Activated T-cell treated with anti-CD3 and anti-CD28 coated beads, Interleukin-2, amount 50 U/mL, for 1 hour (primary cell): ENCODE measurements at places on chromosomes 6 and 20.

DNA sequence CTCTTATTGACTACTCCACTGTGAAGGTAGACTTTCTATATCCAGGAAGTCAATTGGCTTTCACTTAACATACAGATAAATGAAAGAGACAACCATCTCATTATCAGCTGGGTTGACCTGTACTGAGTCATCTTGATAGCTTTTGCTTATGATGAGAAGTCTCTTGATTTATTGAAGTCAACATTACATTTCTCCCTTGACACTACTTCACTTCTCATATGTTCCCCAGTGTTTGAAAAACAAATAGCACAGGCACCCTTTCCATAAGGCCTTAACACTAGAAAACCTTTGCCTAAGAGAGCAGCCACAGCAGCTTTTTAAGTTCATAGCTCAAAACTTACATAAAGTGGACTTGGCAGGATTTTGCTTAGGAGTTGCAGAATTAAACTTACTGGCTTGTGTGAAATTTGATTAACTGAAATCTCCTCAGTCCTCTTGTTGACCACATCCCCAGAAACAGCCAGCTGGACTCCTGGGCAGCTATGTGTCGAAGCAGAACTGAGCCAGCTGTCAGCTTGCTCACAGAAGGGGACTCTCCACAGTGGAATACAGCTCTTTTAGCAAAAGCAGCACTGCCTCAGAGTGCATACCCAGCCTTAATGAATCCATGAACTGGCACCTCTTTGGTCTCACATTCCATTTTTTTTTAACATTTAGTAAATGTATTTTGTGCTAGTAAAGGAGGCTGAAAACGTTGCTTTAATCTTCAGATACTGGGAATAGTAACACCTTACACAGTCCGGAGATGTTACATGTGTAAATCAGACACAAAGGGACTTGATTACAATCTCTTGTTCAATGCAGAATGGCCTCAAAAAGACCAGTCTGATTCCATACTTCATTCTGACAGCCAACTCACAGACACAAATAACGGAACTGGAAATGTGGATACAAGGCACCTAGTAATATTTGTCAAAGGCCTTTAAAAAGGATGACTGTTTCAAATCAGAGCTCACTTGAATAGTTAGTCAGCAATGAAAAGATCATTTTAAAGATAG is 1532.7 kb downstream of the HACE1 start:
- DNase-seq, result no peak

- no peak for DNase-seq
Observed at GRCh38 chr6:106546261-106546690, 83.0 kb downstream of the RTN4IP1 start.

DNA sequence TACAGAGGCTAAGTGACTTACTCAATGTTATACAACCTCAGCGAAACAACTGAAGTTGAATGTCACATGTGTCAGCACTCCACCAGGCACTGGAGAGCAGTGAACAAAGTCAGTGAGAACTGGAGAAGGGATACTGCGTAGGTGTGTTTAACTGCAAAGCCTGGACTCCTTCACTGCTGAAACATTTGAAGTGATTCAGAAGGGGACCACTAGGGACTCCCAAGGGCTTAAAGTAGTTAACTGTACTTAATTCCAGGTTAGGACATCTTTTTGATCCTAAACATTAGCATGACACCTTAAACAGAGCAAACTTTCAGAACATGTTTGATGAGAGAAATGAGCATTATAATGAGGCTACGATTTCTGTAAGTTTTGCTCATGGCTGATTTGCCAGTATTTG is 45.0 kb upstream of the ZBTB24 start:
- no peak for DNase-seq

DNA sequence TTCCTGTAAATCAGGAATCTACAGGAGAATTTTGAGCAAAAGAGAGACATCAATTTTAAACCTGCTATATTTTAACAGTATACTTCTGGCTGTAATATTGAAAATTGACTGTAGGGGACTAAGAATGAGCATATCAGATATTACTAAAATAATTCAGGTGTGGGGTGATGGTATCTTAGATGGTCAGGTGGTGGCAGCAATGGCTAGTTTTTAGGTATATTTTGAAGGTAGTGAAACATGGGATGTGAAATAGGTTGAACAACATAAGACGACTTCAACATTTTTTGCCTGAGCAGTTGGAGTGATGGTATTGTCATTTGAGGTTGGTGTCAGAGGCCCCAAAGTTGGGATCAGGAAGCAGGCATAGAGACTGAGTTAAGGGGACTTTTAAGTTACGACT is 32.1 kb downstream of the FAM83B start:
- DNase-seq, result no peak

DNA sequence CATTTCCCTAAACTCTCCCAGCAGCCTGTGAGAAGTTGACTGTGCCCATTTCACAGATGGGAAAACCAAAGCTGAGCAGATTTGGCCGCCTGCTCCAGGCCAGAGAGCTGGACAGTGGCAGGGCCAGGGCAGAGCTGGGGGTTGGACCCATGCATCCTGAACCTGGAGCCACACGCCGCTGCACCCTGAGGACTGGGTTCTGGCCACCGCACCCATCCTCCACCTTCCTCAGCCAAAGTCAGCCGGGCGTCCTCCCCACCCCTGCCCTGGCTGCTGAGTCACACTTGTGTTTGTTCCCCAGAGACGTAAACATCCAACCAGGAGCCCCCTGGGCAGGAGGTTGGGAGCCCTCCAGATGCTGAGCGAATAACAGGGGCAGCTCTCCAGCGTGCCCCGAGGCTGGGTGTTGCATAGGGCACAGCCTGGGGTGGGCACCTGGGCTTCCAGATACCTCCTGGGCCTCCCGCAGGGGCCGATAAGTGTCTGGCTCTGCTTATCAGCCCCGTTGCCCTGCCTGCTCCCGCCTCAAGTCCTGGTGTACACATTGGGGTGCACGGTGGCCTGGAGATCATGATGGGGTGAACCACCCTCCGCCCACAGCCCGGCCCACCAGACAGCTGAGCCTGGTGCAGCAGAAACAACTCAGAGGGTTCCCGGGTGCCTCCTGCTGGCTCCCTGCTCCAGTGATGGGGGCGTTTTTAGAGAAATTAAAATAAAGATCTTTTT is 23.8 kb downstream of the RBM38 start:
- DNase-seq, result no peak

GRCh38 chr6:61947311-61947947 is 338.6 kb downstream of the KHDRBS2 start:
- no peak for DNase-seq

GRCh38 chr6:20658516-20658915 is 124.3 kb downstream of the CDKAL1 start:
- no peak for DNase-seq

- DNase-seq, result peak; percentile 51
Observed at GRCh38 chr20:44326391-44327159, 10.3 kb upstream of the R3HDML start.

- no peak for DNase-seq
Observed at GRCh38 chr6:108598305-108598863, 37.7 kb downstream of the FOXO3 start.

- no peak for DNase-seq
Observed at GRCh38 chr6:130713144-130713543, 114.1 kb upstream of the SMLR1 start.

GRCh38 chr6:130423044-130423443 is 57.2 kb downstream of the TMEM200A start:
- no peak for DNase-seq

DNA sequence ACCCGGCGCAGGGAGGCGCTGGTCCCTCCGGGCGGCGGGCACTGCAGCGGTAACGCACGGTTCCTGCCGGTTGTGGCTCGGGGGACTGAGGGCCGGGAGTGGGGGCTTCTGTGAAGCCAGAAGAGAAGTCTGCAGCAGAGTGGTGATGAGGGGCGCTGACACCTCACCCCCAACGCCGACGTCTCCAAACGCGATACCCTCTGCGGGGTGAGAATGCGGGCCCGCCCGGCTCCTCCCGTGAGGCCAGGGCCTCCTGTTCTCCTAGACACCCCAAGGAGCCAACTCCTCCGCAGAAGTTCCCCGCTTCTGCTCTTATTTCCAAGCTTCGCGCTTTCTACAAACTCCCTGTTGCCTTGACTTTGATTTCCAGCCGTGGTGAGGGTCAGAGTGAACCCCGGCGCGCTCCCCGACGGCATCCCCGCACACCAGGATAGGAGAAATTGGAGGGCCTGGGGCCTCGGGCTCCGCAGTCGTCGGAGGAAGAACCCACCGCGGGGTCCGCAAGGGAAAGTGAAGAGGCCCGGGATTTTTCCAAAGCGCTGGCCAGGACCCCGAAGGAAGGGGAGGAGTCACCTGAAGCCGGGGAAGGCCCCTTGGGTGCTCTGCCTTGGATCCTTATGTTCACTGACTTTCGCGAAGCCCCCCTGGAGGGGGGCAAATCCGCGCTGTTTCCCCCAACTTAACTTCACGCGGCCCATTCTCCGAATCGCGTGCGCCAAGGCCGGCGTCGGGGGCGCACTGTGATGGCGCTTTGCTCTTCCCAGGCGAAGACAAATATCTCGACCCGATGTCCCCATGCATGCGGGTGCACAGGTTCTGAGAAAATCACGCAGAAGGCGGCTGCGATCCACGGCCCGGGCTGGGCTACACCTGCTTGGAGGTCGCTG is 3.1 kb upstream of the INSM1 start:
- DNase-seq, result no peak

DNA sequence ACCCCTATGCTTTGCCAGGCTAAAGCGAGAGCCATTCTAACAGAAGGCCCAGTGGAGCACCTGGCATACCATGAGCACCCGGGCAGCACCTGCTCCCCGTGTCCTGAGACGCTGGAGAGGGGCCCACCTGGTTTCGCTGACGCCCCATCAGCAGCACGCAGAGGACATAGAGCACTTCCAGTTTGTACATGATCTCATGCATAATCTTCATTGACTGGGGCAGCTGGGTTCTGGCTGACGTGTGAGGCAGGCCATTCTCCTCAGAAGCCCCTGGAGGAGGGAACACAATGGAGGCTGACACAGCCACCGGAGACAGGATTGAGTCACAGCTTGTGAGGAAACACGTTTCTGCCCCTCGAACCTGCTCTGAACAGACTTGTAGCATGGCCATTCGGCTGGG is 65.4 kb downstream of the MYH7B start:
- DNase-seq, result no peak

DNA sequence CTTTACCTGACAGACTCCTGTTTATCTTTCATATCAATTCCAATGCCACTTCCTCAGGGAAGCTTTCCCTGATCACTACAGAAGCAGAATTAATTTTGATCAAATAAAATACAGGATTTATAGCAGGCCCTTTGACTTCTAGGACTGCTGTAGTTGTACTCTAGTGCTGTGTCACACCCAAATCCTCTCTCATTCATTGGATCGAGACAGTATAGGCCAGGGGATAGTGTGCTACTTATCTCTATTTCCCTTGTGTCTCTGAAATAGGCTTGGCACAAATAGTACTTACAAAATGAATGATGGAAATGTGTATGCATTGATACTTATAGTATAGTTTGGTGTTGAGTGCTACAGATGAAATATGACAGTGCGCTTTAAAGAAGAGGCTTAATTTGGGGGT is 19.8 kb downstream of the RALY start:
- DNase-seq, result no peak

DNA sequence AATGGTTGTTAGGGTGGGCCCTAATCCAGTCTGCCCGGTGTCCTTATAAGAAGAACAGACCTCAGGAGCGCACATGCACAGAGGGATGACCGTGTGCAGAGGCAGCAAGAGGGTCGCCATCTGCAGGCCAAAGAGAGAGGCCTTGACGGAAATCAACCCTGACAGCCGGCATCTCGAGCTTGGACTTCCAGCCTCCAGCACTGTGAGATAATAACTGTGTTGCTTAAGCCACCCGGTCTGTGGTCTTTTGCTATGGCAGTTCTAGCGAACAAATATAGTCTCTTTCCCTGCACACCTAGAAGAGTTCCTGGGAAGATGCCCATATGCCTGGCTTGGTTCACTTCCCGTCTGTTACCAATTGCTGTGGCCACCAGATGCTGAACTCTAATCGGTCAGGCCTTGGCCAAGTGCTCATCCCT is 35.3 kb upstream of the PTGIS start:
- no peak for DNase-seq

- DNase-seq, result no peak
Observed at GRCh38 chr20:53888510-53888909, 181.9 kb downstream of the BCAS1 start.

GRCh38 chr6:56904068-56904467 is 50.8 kb upstream of the BEND6 start:
- no peak for DNase-seq

DNA sequence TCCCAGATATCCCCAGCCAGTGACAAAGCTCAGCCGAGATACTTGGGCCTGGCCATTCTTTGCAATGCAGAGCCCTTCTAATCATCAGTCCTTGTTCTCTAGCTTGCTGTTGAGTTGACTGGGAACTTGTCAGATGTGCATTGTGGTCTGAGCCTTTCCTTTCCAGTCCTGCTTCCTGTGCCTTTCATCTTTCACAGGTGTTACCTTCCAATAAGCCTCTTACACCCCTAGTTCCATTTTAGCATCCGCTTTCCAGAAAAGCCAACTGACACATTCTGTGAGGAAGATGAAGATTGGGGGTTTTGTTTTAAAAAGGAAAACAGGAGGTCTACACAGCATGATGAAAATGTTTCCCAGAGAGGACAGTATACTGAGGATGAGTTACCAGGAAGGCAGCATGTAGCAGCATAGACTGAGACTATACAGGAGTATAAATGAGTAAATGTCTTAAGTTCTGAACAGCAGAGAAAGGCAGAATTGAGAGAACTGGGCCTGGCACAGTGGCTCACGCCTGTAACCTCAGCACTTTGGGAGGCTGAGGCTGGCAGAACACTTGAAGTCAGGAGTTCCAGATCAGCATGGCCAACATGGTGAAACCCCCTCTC is 5.6 kb upstream of the CEP85L start:
- no peak for DNase-seq

GRCh38 chr20:1863296-1863695 is 31.9 kb upstream of the SIRPA start:
- DNase-seq, result no peak

DNA sequence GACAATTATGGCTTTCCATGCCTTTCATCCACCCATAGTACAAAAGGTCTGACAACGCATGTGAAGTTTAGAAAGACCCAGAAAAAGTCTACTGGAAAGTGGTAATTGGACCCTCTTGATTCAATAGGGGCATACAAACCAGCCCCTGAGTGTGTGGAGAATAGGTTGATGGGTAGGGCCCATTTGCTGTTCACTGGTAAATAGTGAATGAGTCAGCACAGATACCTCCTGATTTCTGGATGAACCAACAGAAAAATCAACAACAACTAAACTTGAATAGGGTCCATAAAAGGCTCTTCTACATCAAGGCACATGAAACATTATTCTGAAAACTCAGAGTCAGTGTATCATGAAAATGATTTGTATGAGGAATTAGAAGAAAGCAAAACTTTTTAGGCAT is 235.4 kb upstream of the SLC35B3 start:
- DNase-seq, result no peak

- DNase-seq, result no peak
Observed at GRCh38 chr20:40717343-40717865, 28.4 kb upstream of the MAFB start.

- no peak for DNase-seq
Observed at GRCh38 chr6:87396595-87397392, 11.0 kb upstream of the CFAP206 start.

DNA sequence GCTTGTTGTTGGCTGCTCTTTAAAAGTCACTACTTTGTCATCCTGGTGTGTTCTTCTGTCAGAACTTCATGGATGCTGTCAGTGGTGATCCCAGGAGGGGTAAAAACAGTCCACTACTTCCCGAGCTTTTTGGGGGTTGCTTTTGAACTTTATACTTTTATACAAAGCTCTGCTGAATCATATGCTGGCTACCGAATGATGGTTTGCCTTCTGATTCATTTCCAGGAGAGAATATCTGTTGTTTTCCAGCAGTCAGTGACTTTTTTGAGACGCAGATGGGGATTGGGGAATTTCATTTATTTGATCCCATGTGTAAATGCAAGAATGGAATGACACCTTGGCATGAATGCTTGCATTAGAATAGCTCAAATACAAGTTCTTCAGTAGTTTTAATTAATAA is 32.7 kb upstream of the COL10A1 start:
- no peak for DNase-seq
